ENCODE measurements at places on chromosomes 13 and 19. TPM values are rescaled to one million over a fixed set of nuclear protein-coding genes. Genes with fewer than 3 reads are reported as not detected.

- no peak for DNase-seq
These were observed 17.0 kb downstream of the KL start for GRCh38 chr13:33033051-33033812.

The ZNF383 gene
- polyA plus RNA-seq, result 13.6 TPM

DNA sequence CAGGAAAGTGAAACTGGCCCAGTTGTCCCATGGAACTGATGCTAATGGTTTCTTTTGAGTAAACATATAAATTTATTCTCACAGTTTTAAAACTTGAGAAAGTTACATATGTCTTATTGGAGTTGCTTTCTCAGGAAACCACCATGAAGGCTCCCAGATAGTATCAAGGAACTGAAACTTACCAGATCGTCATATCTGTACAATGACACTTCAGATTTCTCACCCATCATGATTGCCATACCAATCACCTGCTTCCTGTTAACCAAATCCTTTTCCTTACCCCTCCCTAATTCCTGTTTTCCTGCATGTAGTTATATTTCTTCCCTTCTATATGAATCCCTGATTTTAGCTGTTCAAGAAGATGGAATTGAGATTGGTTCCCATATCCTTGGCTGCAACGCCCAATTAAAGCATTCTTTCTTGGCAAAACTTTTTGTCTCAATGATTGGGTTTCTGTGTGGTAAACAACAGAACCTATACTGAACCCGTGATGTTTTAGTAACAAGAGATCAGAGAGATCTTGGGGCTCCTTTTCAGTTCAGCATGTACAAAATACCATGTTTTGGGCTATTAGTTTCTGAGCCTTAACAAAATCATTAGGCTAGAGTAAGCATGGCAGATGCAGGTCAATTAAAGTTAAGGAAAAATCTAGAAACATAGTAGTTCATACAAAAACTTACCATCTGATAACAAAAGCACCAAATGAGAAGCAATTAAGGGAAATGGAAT lies 781.3 kb upstream of the MIR17HG start:
- no peak for DNase-seq

DNA sequence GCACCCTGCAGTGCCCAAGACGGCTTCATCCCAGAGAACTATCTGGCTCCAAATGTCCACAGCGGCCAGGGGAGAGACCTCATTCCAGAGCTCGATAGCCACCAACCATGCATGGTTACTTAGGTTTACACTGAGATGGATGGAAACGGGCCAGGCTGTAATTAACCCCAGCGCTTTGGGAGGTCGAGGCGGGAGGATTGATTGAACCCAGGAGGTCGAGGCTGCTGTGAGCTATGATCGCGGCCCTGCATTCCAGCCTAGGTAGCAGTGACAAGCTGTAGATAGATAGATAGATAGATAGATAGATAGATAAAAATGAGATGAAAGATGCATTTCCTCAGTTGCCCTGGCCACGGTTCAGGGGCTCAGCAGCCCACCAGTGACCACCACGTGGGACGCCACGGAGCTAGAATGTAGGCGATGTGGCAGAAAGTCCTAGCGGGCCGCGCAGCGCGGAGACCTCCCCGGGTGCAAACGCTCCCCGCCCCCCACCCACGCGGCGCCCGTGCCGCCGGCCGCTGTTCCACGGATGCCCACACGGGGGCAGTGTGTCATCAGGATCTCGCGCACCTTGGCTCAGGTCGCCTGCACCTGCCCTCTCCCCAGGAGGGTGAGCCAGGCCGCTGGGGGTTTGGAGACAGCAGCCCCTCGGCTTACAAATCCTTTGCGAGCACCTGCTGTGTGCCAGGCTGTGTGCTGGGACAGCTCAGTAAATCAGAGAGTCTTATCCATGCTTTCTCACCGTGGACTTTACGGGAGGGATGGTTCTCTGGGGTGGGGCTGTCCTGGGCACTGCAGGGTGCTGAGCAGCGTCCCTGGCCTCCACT lies 13.5 kb upstream of the TLE5 start:
- DNase-seq, result no peak

DNA sequence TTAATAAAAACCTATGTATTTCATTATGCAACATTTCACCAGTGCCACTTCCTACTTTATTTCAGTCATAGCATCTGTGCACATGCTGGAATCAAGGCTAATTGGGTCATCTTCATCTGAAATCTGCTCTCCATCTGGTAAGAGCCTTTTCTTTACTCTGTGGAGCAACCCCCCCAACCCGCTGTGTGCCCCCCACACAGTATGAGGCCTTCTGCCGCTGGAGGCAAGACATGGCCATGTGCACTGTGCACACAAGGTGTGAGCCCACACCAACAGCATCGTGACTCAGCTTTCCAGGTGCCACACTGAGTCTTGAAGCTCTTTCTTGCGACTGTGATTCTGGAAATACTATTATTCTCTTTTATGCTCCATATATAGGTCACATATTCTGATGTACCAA lies 471.0 kb downstream of the TBC1D4 start:
- no peak for DNase-seq

The MAST1 gene
- 0.99 TPM for polyA plus RNA-seq

- DNase-seq, result no peak
These were observed 104.2 kb downstream of the TDRD3 start for GRCh38 chr13:60501236-60501635.
